ENCODE measurements at places on chromosomes 5 and 9.

GRCh38 chr5:116517488-116517887, 57.1 kb downstream of the SEMA6A start:
- DNase-seq: no peak

GRCh38 chr5:175582697-175583096, 75.2 kb upstream of the HRH2 start:
- no peak for DNase-seq

DNA sequence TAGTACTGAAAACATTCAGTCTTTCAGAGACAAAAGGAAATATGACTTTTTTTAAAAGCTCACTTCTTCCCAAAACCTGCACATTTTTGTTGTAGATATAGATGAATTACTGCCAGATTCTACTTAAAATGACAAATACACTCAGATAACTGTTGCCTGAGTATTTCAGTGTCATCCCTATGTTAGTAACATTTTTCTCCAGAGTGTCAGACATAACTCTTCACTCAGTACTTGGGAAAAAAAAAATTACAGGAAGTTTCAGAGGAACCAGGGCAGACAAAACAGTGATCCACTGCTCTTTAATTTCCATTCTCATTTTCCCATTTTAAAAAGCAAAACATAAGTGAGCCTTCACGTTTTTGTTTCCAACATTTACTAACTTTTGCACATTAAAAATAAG, 79.3 kb upstream of the ITGA1 start:
- no peak for DNase-seq

DNA sequence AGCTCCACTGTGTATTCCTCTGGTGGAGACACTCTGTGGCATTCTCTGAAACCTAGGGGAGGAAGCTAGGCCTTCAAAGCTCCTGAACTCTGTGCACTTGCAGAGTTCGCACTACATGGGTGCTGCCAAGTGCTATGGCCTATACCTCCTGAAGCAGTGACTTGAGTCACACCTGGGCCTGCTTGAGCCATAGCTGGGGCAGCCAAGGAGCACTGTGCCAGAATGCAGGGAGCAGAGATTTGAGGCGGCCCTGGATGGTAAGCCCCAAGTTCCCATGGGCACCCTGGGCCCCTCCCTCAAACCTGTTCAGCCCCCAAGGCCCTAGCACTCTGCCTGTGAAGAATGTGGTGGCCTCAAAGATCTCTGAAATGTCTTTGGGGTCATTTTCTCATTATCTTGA, 212.9 kb downstream of the SPATA31A6 start:
- no peak for DNase-seq

DNA sequence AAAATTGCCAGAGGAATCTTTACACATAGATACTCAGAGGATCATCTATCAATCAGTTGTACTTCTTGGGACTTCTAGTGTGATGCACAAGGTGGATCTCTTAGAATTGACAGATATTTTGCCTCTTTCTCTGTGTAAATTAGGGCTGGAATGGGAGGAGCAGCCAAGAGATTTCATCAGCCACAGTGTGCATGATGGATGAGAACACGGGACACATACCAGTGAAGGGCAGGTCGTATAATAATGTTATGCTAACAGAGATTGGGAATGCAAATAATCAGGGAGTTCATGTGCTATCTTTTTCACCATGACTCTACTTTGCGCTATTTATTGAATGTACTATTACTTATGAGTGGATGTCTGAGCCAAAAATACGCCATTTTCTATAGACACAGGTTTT, 43.3 kb upstream of the ISOC1 start:
- no peak for DNase-seq

GRCh38 chr9:18015116-18015515, 436.2 kb downstream of the SH3GL2 start:
- DNase-seq: no peak

DNA sequence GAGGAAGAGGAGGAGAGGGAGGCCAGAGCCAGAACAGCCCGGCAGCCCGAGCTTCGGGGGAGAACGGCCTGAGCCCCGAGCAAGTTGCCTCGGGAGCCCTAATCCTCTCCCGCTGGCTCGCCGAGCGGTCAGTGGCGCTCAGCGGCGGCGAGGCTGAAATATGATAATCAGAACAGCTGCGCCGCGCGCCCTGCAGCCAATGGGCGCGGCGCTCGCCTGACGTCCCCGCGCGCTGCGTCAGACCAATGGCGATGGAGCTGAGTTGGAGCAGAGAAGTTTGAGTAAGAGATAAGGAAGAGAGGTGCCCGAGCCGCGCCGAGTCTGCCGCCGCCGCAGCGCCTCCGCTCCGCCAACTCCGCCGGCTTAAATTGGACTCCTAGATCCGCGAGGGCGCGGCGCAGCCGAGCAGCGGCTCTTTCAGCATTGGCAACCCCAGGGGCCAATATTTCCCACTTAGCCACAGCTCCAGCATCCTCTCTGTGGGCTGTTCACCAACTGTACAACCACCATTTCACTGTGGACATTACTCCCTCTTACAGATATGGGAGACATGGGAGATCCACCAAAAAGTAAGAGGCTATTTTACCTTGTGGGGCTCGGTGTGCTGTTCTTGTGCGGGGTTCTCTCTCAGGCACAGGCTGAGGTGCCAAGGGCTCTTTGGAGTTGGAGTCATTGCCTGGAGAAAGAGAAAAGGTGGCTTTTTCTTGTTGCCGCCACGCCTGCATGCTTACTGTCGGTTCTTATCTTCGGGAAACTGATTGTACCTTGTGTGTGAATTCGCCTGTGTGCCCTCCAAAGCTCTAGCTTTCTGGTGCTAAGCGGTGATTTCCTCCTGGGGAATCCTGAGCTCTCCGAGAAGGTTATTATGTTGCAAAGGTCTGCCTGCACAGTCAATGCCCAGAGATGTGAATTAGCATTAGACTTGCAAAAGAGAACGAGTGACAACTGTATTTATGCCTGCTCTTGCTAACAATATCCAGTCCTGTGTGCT, at the start of gene ISL1:
Gene ISL1, plus strand, starts transcription at position 318 of the 991 bp plus-strand sequence. Its CDS starts 224 bp downstream, at position 542.
- peak; percentile 72 for DNase-seq

- DNase-seq: no peak
Measured at GRCh38 chr9:100589582-100589981, 11.7 kb downstream of the CAVIN4 start.

All from NCI-H1930 (cell line).